Upper lobe of left lung (tissue), 6 donors: ENCODE measurements at places on chromosomes 5 and 9. TPM values are rescaled to one million over a fixed set of nuclear protein-coding genes. Genes with fewer than 3 reads are reported as not detected.

WHRN gene
- 5.9 TPM for total RNA-seq

PPP6C gene
- total RNA-seq, result 9.4 TPM

YIPF5 gene
- total RNA-seq, result 40.9 TPM

FOXD1 gene
- not detected for total RNA-seq

HACD4 gene
- 2.7 TPM for total RNA-seq

PTGES gene
- total RNA-seq, result 2.9 TPM

PCDHGA11 gene
- total RNA-seq, result 2.3 TPM

FBP2 gene
- not detected for total RNA-seq

HAVCR2 gene
- 37.9 TPM for total RNA-seq

PRUNE2 gene
- total RNA-seq, result 14.7 TPM

PCDHA13 gene
- total RNA-seq, result 5.2 TPM
